Right renal cortex interstitium (tissue), 3 donors: ENCODE measurements at places on chromosomes 2 and 18. TPM values are rescaled to one million over a fixed set of nuclear protein-coding genes. Genes with fewer than 3 reads are reported as not detected.

Gene G6PC2
- polyA plus RNA-seq, result 0.08 TPM

DNA sequence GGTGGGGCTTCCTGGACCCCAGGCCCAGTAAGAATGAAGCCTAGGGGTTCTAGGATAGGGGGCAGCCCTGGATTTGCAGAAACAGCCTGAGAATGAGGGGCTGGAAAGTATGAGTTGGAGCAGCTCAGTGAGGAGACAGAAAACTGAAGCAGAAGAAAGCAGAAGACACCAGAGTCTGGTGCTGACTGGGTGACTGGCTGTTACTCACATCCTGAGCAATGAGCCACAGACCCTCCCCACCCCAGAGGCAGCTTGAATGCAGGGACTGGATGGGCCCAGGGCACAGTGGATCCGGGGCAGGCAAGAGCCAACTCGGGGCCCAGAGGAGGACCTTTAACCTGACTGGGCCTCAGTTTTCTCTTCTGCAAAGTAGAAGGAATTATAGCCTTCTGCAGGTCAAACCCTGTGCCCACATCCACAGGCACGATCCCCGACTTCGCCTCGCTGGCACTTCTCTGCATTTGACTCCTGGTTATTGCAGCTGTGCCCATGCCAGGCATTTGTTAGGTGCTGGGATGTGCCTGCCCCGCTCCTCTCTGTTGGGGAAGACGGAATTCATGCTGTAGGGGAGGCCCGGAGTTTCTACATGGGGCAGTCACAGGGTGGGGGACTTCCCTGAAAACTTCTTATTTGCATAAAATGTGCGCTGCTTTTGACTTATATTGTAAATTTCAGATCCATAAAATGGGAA is 8.5 kb downstream of the STEAP3 start:
- no peak for DNase-seq

Gene EFEMP1
- polyA plus RNA-seq, result 107 TPM

Gene AMER3
- 0.01 TPM for polyA plus RNA-seq

DNA sequence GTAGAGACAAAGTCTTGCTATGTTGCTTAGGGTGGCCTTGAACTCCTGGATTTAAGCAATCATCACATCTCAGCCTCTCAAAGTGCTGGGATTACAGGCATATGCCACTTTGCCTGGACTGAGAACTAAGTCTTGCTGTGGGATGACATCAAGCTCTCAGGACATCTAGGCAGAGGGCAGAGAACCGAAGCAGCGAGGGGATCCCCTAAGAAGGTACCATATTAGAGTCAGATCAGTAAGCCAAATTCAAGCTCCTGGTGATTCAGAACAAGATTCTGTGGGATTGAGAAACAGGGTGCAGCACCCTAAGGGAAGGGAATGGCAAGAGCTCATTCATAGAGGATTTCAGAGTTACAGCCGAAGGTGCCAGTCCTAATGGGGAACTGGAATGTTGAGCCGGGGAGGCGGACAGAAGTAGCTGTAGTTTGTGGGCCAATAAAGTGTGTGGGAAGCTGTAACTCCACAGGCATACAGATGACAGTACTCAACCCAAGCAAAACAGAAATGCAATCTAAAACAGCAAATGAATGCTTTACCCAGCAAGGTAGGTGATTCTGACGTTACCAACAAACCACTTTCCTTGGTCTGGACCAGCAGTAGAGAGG is 30.9 kb downstream of the EPHA4 start:
- DNase-seq, result no peak

DNA sequence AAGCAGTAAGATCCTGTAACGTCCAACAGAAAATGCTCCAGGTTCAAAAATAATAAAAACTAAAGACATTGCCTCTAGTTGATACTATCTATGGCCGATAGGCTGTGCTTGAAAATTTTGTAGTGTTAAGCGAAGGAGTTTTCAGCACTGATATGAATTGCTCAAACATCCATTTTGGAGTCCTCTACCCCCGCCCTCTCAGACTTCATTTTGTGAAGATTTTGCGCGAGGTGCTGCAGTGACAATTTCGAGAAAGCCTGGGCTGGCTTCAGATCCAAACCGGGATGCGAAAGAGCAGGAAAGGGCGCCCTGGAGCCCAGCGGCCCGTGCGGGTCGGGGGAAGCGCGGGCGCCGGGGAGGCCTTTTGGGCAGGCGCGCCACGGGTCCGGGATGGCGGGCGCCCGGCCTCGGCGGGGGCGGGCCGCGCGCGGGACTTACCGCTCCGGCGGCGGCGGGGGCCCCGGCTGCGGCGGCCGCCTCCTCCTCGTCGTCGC is 1.8 kb downstream of the SP3 start:
- DNase-seq, result peak; percentile 61

Gene LGALSL
- 46.3 TPM for polyA plus RNA-seq

DNA sequence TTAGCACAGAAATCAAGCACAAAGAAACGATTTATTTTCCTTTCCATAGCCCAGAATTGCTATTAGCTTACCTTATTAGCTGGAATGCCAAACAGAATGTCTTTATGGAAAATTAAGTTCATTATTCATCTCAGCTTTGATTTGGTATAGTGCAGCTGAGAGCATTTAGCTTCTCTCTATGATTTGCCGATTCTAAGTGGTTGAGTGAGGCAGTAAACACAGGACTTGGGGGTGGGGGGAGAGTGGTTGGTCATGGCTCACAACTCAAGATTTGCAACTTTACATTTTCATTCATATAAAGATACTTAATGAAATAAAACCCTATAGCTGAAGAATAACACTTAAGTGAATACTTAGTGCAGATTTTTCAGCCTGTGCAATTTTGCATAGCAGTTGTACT is 395.2 kb downstream of the TGIF1 start:
- DNase-seq, result no peak

GRCh38 chr2:42967959-42968674 is 175.7 kb upstream of the HAAO start:
- no peak for DNase-seq

DNA sequence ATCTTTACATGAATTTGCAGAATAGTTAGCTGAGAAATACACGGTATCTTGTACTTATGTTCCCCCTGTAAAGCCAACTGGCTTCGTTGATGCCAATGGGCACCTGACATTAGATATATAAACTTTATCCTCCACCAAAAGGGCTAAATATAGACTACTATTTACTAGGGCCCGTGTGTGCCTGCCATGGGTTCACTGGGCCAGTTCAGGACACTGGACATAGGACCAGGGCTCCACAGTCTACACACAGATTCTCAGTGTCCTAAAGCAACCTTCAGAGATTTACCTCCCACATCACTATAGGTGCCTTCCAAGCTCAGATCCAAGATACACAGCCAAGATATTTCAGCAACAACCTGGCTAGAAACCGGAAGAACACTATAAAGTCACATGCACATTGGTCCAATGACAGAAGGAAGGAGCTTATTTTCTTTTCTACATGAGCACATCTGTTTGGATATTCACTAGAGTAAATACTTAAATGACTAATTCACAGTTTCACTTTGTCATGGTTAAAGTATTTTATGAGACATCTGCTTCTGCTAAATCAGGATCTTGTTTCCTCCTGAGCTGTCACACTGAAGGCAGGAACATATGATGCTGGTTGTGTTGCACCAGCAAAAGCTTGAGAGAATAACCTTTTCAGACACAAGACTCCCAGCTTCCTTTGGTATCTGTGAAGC is 95.1 kb downstream of the MYO5B start:
- no peak for DNase-seq

- DNase-seq, result no peak
Observed at GRCh38 chr2:9331704-9332103, 91.6 kb downstream of the ITGB1BP1 start.

DNA sequence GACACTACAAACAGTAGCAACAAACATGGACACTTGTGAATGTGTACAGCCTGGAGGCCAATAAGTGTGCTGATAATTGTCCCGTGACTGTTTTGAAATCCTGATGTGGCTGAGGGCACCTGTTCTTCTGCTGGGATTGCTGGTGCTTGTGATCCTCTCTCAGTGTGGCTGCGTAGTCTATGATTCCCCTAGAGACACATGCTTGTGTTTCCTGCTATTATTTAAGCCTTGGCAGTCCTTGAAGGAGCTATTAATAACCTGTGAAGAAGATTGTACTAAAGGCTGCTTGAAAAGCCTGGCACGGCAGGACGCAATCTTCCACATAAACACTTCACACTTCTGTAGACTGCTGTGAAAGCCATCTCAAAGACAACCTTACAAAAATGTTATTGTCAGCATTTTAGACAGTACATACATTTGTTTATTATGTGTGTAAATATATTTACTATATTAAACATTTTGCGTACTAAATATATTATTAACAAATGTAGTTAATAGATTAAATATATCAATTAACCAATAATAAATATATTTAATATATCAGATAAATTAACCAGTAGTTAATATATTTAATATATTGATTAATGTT is 71.4 kb downstream of the GALR1 start:
- no peak for DNase-seq

Gene CTAGE1
- not detected for polyA plus RNA-seq

DNA sequence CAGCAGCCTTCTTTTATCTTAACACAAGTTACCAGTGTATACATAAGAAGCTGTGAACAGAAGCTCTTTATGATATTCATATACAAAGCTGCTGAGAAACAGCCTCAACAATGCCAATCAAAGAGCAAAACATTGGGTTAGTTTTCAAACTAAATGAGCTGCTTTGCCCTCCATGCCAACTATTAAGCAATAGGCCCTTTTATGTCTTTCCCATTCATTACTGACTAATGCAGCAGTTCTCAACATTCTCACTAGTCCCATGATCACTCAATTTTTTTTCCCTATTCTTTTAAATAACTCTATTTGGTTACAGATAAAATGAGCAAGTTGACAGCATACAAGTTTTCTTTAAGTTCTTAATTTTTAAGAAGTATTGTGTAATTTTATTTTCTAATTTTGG is 57.9 kb upstream of the FRZB start:
- no peak for DNase-seq

GRCh38 chr2:182642328-182642727 is 73.7 kb upstream of the DNAJC10 start:
- DNase-seq, result no peak

GRCh38 chr2:26564121-26564644 is 77.0 kb downstream of the CIB4 start:
- no peak for DNase-seq

Gene SLC4A5
- 2.2 TPM for polyA plus RNA-seq

- DNase-seq, result no peak
Observed at GRCh38 chr2:41949883-41950665, 97.7 kb upstream of the PKDCC start.

GRCh38 chr2:80080957-80081356 is 223.6 kb downstream of the LRRTM1 start:
- no peak for DNase-seq

GRCh38 chr18:28390022-28390421 is 213.1 kb upstream of the CDH2 start:
- DNase-seq, result no peak

DNA sequence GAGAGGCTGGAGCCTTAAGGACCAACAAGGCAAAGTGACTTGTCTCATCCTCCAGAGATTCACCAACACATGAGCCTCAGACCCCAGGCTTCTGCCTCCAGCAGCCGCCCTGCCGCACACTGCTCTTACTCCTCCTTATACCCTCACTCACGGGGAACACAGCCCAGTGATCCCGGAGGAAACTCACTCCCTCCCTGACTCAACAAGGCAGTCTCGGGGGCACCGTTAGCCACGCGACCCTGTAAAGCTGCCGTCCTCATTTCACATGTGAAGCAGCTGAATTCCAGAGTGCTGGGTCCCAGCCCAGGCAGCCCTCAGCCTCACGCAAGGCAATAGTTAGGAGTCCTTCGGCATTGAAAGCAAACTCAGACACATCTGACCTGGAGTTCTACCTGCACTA is 129.7 kb downstream of the TPO start:
- DNase-seq, result no peak

DNA sequence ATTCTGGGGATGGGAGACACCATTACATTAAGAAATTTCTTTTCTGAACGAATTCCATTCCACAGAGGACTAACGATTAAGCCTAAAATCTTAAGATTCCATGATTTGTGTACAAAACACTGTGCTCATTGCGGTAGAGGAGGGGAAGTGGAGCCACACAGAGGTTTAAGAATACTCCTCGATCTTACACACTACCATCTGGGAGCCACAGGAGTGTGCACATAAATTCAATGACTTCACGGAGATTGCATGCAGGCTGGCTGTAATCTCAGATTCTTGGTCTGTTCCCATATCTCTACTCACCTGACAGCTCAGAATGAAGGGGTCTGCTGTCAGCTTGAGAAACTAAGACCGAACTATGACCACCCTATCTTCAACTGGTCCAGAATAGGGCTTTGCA is 762 bp downstream of the VPS4B start:
- DNase-seq, result no peak

GRCh38 chr2:12017499-12018157 is 271.2 kb downstream of the LPIN1 start:
- DNase-seq, result no peak

Gene SPDYA
- polyA plus RNA-seq, result 0.49 TPM

Gene MYO7B
- polyA plus RNA-seq, result 19.9 TPM
